Stimulated activated CD4-positive, alpha-beta T cell treated with anti-CD3 and anti-CD28 coated beads, Interleukin-4, amount 100 ng/mL, for 1 hour (primary cell): ENCODE measurements at places on chromosomes 13 and 19.

- no peak for DNase-seq
These were observed 1007.2 kb downstream of the PCDH9 start for GRCh38 chr13:66222926-66223325.

DNA sequence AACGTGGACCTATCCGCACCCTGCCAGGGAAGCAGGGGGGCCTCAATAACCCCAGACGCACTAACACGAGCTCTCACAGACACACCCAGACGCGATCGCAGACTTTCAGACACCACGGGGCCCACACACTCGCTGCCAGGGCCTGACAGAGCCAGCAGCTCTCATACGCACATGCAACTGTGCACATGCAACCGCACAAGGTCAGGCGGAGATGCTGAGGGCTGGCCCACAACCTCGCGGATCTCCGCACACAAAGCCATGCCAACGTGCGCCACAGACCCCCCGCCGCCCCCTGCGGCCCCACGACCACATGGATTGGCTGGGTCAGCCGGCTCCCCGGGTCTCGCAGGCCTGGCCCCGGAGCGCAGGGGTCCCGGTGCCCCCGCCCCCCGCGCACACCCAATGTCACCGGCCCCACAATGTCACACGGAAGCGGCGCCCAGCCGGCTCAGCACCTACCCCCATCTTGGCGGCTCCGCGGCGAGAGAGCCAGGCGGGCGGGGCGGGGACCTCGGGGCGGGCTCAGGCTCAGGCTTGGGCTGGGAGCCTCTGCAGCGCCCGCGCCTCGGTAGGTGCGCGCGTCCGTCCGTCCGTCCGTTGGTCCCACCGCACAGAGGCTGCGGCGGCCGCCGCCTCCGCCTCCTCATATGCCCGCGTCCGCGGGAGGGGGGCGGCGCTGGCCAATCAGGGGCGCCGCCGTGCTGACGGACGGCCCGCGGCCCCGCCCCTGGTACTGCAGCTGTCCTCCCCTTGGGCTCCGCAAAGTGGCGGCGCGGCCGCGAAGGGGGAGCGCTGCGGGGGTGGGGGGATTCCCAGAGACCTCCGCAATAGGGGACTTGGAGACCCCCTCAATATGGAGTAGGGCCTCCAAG, at the start of gene ATP1A3:
ATP1A3 (minus strand) TSS at position 619 of the 872 bp plus-strand sequence; CDS start at position 465, 154 bp downstream.
- DNase-seq, result peak; percentile 67

DNA sequence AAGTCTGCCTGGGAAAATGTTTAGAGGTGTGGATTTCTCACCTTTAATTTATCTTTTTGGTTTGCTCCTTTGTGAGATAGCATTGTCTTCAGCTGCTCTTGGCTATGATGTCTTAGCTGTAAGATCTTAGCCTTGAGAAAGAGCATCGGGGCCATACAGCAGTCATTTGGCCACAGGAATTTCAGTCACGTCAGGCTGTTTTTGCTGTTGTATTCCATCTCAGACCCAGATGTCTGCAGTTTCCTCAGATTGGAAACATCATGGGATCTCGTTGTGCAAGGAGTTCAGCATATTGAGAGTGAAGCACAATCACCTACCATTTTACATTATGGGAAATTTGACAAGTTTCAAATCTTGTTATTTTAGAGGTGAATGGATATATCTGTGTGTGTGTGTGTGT, 89.3 kb upstream of the C1QTNF9B start:
- DNase-seq, result no peak

DNA sequence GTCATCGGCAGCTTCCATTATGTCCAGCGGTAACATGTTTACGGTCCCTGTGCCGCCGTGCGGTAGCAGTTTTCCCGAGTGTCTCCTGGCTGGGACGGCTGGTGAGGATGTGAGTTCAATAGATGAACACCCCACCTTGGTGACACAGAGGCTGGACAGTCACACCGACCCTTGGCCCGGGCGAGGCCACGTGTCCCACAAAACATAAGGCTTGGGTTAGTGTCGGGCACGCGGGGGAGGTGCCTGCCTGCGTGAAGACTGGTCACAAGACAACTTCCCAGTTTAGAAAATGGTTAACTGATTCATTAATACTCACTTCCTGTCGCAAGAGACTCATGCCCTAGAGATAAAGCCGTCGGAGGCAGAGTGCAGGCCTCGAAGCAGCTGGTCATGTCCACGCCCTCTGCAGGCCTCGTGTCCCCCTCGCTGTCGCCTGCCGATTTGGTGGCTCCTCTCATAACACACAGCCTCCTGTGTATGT, 17.2 kb downstream of the RASA3 start:
- peak; percentile 33 for DNase-seq

- DNase-seq, result no peak
These were observed 197.3 kb downstream of the GPC5 start for GRCh38 chr13:91595677-91596076.
